ENCODE measurements at places on chromosomes 1 and 21.

DNA sequence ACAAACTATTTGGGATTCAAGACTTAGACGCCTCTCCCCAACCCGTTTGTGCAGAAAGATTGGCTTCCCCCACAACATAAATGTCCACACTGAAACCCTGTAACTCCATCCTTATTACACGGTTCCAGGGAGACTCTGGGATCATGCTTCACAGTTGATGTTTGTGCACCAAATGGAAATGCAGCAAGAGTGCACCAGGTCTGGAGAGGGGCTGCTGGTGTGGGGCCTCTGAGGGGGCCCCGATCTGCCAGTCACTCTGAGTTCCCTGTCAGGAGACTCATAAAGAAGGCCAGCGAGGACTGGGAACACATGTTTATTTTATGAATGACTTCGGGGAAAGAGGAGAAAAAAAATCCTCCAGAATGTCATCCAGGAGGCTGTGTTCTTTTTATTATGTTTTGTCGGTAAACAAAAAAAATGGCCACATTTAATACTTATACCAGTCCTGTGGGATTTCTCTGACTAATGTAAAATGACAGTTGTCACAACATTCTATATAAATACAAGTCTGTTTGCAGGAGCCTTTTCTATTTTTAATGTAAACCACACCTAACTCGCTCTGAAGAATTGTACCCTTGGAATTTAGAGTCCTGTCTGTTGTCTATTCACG is 439.1 kb upstream of the VAMP3 start:
- DNase-seq = no peak

DNA sequence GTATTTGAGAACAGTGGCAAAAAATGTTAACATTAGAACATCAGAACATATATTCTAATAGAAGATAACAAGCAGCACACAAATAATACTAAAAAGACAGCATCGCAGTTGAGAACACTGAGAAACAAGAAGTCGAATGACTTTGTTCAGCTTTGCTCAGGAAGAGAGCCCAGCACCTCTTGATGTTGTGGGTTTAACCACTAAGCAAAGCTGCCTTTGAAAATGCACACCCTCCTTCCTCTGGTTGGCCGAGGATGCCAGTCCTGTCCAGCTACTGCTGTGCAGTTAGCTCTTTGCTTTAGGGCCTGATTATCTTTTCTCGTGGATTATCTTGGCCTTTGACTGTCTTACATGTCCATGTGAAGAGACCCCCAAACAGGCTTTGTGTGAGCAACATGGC is 60.5 kb downstream of the SPATA46 start:
- no peak for DNase-seq

DNA sequence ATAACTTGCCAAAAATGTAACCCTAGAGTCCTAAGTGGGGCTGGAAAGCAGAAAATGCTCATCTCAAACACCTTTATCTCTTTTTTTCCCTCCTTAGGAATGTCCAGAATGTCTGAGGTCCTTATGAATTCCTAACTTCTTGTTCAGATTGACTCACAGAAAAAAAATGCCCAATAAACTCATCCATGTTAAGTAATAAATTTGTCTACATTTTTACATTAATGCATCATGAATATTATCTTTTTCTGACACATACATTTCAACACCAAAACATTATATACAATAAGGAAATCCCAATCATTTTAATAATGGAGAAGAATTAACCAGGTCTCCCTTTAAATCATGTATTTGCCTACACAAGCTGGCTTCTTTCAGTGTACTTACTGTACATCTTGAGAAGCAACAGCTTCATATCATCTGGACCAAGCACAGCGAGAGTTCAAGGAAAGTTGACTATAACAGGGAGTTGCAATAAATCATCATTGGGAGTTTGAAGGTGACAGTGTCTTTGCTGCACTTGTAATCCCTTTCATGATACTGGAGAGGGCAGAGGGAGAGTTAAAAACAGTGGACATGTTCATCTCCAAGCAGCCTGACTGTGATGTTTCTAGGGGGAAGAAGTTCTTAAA is 565.2 kb downstream of the LTN1 start:
- no peak for DNase-seq

DNA sequence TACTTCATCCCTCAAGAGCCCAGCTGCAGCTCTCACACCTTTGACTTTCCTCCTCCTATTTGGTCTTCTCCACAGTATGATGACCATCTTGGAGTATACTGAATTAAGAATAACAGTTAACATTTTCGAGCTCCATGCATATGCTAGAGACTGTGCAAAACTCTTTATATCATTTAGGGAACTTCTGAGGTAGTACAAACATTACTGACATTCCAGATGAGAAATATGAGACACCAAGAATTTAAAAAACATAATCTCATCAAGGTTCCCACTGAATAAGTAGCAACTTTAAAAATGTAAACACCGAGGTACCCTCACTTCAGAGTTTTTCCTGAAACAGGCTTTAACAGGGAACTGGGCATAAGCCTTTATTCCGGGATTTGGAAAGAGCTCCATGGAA is 22.7 kb downstream of the FMO3 start:
- no peak for DNase-seq

GRCh38 chr1:66359269-66359668 is 174.7 kb upstream of the SGIP1 start:
- DNase-seq = no peak

- DNase-seq = no peak
Observed at GRCh38 chr21:34734696-34735095, 65.9 kb downstream of the CLIC6 start.

DNA sequence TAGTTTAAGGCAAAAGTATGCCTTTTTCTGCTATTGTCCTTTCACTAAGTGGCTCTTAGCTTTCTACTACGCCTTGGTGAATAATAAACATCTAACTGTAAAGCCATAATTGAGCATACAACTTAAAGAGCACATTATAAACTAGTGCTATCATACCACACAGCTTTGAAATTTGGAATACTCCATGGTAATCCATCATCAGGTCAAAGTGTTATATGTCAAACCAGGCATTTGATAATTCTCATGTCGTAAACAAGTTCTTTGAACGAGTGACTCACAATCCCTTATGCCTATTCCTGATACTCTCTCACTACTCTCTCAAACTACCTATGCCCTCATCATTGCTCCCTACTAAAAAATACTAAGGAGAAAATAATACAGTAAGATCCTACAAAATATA is 60.3 kb upstream of the FMN2 start:
- DNase-seq = no peak

GRCh38 chr1:33836911-33837310 is 27.0 kb upstream of the HMGB4 start:
- DNase-seq = no peak

GRCh38 chr1:190711069-190711468 is 233.4 kb upstream of the BRINP3 start:
- no peak for DNase-seq

- peak; percentile 48 for DNase-seq
Observed at GRCh38 chr21:33374450-33375096, 28.6 kb upstream of the IFNGR2 start.

DNA sequence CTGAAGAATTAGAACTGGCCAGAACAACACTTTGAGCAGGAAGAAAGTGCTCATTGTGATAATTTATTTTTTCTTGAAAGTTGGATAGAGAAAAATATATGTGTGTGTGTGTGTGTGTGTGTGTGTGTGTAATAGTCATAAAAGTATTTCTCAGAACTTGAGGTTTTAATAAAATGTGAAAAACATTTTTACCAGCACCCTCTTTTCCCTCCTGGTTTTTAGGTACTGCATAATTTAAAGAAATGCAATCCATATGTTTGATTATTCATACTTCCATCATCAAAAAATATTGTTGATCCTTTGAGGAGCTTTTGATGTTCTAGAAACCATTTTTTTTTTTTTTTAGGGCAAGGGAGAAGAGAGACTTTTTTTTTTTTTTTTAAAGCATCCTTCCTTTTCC is 66.8 kb upstream of the JUN start:
- DNase-seq = no peak

- no peak for DNase-seq
Observed at GRCh38 chr1:3847081-3847480, 9.9 kb downstream of the CEP104 start.

- DNase-seq = no peak
Observed at GRCh38 chr1:30693366-30693765, 30.0 kb downstream of the MATN1 start.

- no peak for DNase-seq
Observed at GRCh38 chr1:201163707-201164106, 9.4 kb upstream of the TMEM9 start.

- DNase-seq = no peak
Observed at GRCh38 chr1:203521074-203521794, 27.3 kb downstream of the OPTC start.

DNA sequence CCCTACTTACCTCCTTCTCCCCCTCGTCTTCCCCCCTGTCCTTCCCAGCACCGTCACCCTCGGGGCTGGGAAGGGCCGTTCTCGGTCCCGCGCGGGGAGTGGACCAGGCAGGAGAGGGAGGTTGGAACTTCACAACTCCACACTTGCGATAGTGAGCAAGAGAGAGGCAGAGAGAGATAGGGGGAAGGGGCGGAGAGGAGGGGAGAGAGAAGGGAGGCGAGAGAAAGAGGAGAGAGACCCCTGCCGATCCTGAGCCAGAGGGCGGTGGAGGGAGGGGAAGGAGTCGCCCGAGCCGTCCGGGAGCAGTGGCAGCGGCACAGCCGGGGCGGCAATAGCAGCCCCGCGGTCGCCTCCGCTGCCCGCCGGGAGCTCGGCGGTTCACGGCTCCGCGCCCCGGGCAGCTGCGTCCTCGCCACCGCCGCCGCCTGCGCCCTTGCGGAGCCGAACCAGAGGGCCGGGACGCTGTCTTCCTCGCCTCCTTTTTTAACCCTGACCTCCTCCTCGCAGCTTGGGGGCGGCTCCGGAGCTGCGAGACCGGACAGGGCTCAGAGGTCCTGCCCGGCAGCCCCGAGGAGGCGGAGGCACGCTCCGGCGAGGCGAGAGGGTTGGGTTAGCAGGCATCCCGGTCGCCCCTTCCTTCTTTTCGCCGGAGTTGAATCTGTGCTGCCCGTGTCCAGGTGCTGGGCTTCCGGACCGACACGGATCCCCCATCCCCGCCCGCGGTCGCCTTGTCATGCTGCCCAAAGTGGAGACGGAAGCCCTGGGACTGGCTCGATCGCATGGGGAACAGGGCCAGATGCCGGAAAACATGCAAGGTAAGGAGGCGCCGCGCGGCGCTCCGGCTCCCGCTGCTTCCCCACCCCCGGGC is 11.7 kb downstream of the NR5A2 start:
- DNase-seq = peak; percentile 88

GRCh38 chr1:209326831-209327230 is 256.7 kb upstream of the CAMK1G start:
- peak; percentile 19 for DNase-seq

- peak; percentile 62 for DNase-seq
Observed at GRCh38 chr1:5423109-5423508, 569.1 kb downstream of the NPHP4 start.

DNA sequence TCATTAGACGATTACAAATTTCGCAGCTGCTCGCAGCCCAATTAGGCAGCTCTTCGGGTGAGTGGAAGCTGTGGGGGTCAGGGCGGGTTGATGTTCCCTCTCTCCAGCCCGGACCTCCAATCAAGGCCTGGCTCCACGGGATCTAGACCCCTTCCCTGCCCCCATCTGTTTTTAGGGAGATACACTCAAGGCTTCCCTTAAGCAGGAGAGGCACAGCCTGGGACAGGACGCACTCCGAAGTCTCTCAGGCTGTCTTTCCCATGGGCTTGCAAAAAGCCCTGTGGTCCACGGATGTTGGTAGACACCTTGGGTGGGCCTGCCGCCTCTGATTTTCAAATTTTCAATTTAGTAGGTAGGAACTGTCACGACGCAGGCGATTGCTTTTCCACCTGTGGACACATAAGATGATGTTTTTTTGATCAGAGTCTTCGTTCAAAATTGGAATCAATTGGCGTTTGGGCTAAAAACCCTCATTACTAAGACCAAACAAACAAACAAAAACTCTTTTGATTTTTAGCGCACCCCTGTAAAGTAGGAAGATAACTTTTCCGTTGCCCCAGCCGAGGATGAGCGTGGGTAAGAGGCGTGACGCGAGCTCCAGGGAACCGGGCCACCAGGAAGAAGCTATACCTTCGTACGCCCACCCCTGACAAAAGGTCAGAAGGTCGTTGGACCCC is 2.5 kb upstream of the LHX8 start:
- DNase-seq = peak; percentile 31

- no peak for DNase-seq
Observed at GRCh38 chr1:155051777-155052398, 772 bp downstream of the ADAM15 start.

DNA sequence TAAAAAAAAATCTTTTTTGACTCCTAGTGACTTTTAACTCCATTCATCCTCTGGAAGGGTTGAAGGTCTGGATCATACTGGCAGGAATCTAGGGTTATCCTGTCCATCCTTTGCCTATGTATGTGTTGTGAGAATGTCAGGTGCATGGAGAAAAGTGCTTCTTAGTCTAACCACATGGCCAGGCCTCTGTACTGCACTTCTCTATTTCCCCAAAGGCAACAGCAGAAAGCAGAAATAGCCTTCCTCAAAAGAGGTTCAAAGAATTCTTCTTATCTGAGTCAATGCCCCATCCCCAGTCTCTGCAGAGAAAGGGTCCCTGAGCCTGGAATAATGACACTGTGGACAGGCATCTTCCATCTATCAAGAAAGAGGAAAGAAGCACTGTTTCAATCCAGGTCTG is 85.7 kb upstream of the CD34 start:
- DNase-seq = no peak

DNA sequence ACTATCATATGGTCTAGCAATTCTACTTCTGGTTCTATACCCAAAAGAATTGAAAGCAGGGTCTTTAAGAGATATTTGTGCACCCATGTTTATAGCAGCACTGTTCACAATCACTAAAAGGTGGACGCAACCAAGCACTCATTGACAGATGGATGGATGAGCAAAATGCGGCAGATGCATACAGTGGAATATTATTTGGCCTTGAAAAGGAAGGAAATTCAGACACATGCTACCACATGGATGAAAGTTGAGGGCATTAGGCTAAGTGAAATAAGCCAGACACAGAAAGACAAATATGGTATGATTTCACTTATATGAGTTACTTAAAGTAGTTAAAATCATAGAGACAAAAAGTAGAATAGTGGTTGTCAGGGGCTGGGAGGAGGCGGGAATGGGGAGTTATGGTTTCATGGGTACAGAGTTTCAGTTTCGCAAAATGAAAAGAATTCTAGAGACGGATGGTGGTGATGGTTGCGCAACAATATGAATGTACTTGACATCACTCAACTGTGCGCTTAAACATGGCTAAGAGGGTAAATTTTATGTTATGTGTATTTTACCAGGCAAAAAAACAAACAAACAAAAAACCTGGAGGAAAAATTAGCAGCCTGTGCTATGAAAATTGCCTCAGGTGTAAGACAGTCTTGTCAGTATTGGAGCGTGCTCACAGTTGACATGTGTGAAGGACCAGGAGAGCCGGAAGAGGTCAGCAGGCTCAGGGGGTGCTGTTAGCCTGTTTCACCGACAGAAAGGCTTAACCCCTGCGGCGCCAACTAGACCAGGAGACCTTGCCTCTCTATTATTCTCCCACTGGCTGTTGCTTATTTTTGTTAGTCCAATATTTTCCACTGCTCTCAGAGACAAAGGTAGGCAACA is 26.5 kb downstream of the CD247 start:
- peak; percentile 74 for DNase-seq

Data from mesendoderm (in vitro differentiated cells).